ENCODE measurements at places on chromosomes 13 and 19.

DNA sequence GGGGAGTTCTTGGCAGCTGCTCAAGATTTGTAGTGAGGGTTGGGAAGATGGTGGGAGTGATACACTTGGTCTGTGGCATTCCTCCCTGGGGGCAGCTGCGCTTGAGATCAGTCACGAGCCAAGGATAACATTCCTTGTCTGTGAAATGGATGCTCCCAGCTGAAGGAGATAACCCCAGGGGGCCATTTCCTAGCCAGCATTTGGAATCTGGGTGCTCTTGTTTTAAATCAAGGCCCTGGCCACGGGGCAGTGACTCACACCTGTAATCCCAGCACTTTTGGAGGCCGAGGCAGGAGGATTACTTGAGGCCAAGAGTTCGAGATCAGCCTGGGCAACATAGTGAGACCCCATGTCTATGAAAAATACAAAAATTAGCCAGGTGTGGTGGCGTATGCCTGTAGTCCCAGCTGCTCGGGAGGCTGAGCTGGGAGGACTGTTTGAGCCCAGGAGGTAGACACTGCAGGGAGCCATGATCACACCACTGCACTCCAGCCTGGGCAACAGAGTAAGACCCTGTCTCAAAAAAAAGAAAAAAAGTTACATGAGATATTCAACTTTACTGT is 4.6 kb downstream of the PKN1 start:
- DNase-seq = no peak

DNA sequence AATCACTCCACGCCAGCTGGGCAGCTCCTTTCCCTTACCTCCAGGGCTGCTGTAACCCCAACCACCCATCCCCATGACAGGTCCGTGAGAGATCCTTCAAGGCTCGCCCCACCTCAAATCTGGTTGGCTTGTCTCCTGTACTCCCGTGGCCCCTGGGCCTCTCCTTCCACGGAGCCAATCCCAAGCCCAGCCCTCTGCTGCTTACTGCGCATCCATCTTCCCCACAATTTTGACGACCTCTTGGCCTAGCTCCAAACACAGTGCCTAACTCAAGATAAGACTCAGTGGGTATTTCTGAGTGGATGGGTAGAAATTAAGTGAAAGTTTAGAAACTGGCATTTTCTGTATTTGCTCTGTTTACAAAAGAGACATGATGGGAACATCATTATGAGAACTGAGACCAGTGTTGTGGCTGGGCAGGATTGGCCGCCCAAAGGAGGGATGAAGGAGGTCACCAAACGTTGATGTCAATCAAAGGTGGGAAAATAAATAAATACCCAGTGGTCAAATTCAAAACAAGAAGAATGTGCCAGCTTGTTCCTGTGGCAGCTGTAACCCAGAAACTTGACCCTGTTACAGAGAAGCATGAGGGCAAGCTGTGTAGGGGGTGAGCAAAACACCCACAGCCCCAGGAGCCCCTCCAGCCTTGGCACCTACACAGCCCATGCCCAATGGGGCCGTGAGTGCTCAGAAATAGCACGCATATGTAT is 162.2 kb downstream of the ABCC4 start:
- no peak for DNase-seq

GRCh38 chr13:109968876-109969577 is 182.6 kb upstream of the IRS2 start:
- DNase-seq = no peak

- no peak for DNase-seq
Measured at GRCh38 chr19:4075373-4075772, 8.7 kb upstream of the ZBTB7A start.

DNA sequence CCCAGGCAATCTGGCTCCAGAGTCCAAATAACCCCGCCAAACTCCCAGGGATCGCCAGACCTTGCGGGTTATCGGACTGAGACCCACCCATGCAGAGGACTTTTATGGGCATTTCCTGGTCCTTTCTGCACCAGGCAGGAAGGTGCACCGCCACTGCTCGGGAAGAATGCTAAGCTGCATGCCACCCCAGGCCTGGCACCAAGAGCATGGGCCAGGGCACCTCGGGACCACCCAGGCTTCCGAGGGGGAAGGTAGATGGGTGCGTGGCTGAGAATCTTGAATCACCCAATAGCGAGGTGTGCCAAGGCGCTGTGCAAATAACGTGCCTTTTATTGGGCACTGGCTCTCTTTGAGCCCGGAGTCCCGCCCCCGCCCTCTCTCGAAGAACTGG is 422 bp upstream of the ZNF575 start:
- no peak for DNase-seq

GRCh38 chr13:44054525-44054924 is 174.8 kb downstream of the LACC1 start:
- DNase-seq = no peak

DNA sequence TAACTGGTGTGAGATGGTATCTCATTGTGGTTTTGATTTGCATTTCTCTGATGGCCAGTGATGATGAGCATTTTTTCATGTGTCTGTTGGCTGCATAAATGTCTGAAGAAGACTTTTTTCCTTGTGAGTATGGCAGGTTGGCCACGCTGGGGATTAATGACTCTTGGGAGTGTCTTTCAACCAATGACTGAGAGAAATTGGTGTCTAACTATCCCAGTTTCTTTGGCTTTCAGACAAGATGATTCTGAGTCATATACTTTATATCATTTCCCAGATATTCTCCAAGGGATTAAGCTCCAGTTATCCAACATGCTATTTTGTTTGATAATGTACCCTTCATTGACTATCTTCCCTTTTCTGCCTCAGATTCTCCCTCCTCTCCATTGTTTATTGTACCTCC is 35.5 kb upstream of the CSNK1A1L start:
- no peak for DNase-seq

DNA sequence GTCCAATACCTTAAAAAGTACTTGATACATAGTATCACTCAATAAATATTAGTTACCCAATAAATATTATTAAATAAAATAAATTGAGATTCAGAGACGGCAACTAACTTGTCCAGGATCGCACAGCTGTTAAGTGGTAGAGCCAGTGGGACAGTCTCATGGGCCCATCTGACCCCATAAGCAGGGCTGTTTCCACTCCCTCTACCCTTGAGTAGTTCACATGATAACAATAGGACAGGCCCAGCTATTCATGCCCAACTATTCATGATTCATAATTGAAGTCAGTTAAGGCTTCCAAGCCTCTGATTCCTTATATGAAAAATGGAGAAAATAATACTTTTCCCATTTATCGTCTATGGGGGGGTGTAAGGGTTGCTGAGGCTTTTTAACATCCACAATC is 78.2 kb downstream of the C13orf42 start:
- no peak for DNase-seq

DNA sequence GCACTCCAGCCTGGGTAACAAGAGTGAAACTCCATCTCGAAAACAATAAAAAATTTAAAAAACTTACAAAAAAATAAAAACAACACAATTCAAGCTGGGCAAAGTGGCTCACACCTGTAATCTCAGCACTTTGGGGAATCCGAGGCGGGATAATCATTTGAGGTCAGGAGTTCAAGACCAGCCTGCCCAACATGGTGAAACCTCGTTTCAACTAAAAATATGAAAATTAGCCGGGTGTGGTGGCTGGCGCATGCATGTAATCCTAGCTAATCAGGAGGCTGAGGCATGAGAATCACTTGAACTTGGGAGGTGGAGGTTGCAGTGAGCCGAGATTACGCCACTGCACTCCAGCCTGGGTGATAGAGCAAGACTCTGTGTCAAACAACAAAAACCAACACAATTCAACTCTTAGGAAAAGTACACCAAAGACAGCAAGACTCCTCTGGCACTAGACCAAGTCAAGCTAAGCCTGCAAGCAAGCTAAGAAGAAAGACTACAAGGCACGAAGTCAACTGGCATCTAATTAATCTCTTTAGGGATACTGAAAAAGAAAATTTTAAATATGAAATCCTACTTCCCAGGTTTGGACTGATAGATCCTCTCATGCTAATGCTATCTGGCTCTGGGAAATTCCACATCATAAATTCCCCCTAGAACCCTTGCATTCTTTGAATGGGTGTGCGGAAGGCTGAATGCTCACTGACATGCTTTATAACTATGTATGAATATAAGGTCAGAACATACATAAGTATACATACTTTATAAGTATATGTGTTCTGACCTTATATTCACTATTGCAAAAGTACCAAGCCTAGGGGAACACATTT is 7.9 kb downstream of the PBX4 start:
- no peak for DNase-seq

DNA sequence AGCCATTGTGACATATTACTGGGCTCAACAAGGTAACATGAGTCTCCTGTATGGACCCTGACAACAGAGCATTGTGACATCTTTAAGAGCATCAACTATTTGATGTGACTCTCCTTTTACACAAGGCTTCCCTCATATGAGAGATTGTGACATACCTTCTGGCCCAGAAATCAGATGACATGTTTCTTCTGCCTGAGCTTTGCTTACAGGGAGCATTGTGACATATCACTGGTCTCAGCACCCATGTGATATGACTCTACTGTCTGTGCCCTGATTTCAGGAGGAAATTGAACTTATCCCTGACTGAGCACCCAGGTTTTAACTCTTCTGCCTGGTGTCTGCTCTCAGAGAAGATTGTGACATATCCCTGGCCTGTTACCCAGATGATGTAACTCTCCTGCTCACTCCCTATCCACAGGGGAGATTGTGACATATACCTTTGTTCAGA is 15.9 kb upstream of the ZNF681 start:
- no peak for DNase-seq

Measured in right renal pelvis (tissue), 4 donors.